Smooth muscle cell of trachea (primary cell): ENCODE measurements at places on chromosomes 5 and 9. TPM values are rescaled to one million over a fixed set of nuclear protein-coding genes. Genes with fewer than 3 reads are reported as not detected.

The FGFR4 gene
- 20.1 and 36.7 TPM in 2 replicates for total RNA-seq

The IL3 gene
- total RNA-seq, result not detected in 2 replicates

The IFNA21 gene
- not detected in 2 replicates for total RNA-seq

The ADAMTS6 gene
- total RNA-seq, result 33.2 and 52.8 TPM in 2 replicates

The PRSS3 gene
- total RNA-seq, result 11.1 and 13.2 TPM in 2 replicates
